ENCODE measurements at places on chromosomes 3 and 15.

DNA sequence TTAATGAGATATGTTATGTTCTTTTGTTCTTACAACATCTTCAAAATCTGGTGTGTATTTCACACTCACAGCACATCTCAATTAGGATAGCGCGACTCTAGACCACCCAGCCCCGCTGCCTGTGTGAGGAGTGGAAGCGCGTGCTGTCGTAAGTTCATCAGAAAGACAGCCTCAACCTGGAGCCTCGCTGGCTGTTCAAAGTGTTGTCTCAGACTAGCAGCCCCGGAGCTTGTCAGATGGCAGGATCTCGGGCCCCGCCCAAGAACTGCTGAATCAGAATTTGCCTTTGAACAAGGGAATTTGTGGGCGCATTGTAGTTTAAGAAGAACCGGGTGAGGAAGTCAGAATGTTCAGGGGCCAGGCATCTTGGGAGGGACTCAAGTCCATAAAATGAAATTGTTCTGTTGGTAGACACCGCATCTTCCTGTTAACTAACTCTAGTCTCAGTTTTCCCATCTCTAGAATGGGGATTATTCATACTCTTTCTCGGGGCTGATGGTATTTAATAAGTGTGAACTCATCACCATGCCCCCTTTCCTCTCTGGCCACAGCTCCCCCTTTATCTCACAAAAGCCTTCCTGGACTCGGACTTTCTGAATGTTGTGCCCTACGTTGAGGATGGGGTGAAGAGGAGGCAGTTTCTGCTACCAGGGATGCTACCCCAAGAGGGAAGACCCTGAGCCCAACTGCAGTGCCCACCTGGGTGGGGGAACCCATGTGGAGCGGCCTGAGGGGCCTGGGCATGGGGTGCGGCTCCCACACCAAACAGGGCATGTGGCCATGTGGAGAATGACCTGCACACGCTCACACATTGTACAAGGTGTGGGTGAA, 40.4 kb downstream of the BHLHE40 start:
- no peak for DNase-seq

GRCh38 chr15:35654332-35654731, 108.4 kb upstream of the DPH6 start:
- DNase-seq, result no peak

DNA sequence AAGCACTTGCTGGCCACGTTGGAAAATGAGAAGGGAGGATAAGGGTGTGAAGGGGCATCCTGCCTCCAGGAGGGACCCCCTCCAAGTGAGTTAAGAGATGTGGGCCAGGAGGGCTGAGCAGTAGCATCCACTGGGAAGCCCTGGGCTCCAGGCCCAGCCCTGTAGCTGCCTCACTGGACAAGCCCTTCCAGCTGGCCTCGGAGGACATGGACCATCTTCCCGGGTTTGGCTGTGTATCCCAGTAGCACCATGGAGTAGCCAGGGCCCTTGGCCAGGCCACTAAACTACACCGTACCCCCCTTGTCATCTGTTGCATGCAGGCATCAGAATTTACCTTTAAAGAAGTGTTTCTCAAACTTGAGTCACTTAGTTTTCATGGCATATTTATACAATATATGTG, 29.4 kb upstream of the ALDH1L1 start:
- DNase-seq, result no peak

GRCh38 chr3:61184956-61185355, 66.3 kb downstream of the FHIT start:
- DNase-seq, result no peak

DNA sequence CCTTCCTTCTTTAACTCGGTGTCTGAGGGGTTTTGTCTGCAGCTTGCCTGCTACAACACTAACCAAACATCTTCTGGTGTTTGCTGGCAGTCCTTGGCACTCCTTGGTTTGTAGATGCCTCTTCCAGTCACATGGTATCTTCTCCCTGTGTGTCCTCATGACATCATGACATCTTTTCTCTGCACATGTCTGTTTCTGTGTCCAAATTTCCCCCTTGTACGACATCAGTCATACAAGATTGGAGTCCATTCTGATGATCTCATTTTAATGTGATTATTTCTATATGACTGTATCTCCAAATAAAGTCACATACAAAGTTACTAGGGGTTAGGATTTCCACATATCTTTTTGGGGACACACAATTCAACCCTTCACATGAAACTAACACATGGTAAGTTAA, 152.3 kb upstream of the LRRN1 start:
- no peak for DNase-seq

GRCh38 chr15:66570327-66570726, 4.5 kb upstream of the LCTL start:
- DNase-seq, result no peak

- no peak for DNase-seq
These were observed 747 bp downstream of the PLD1 start for GRCh38 chr3:171809611-171809860.

GRCh38 chr3:43523454-43524053, 98.3 kb downstream of the ANO10 start:
- DNase-seq, result no peak

- DNase-seq, result no peak
These were observed 16.2 kb downstream of the IGDCC4 start for GRCh38 chr15:65406424-65407000.

DNA sequence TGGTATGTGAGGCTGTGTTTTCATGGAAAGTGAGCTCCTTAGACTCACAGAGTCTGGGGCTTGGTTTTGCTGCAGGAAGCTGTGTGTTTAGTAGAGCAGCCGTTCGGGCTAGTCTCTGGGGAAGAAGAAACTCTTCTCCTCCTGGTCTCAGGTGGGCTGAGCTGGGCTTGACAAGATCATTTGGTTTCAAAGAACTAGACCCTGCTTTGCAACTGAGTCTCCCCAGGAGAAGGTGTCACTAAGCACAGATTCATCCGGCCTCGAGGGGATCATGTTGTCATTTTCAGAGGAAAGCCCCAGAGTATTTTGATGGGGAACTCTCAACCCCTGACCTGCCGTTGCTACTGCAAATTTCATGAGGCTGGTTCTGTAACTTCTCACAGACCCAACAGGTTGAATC, 188.5 kb downstream of the FAM43A start:
- no peak for DNase-seq

DNA sequence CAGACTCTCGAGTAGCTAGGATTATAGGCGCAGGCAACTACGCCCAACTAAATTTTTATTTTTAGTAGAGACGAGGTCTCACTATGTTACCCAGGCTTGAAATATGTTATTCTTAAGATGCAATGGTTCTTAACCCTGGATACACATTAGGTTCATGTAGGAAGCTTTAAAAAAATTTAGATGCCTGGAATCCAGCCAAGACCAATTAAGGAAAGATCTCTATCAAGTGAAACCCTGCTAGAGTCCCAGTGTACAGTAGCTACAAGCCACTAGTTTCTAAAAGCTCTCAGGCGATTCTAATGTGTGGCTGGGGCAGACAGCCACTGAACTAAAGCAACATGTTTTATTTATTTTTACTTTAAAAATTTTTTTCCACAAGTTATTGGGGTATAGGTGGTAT, 33.2 kb downstream of the TRIM69 start:
- no peak for DNase-seq

- DNase-seq, result no peak
These were observed 82.8 kb downstream of the SEC22A start for GRCh38 chr3:123284399-123285010.

- no peak for DNase-seq
These were observed 465.4 kb downstream of the GBE1 start for GRCh38 chr3:81295906-81296577.

- no peak for DNase-seq
These were observed 23.1 kb downstream of the BHLHE40 start for GRCh38 chr3:5002174-5002870.

- DNase-seq, result no peak
These were observed 17.6 kb downstream of the PAQR5 start for GRCh38 chr15:69316291-69316690.

- DNase-seq, result no peak
These were observed 20.8 kb downstream of the CAND2 start for GRCh38 chr3:12817343-12817710.

DNA sequence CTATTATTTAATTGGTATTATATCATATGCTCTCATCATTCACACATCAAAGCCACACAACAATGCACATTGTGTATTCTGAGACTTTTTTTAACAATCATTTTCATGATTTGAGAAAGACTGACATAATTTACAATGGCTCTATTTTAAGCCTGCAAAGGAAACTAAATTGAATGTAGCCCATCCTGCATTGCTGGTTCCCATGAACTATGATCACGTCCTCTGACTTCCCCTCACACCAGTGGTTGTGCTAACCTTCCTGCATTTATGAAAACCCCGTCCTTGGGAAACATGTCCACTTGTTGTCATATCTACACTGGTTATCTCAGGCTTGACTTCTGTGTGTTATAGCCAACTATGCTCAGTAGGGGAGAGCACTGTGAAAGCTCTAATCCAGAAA, 546.2 kb downstream of the MECOM start:
- DNase-seq, result no peak

DNA sequence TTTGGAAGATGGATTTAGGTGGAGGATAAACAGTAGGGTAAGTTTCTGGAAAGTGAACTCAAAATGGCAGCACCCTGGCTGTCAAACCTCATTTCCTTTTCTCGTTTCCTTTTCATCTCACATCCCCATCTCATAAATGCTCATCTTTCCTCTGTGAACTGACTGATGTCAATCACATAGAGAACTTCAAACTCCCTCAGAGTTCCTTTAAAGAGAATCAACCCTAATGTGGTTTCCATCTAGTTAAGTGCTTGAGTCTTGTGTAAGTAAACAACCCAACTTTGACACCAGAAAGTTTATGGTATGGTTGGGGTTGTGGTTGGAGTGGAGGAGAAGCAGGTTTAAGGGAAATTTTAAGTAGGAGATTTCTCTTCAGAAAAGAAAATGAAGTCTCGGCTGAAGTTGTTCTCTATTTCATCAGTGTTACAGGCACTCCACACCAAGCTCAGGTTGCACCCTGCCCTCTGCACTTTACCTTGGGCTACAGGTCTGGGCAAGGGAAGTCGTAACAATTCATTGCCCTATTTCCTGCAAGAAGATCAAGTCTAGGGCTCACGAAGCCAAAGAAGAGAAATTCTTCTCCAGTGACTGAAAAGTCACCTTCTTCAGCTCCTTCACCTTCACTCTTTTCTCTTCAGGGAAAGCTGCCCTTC, 34.4 kb upstream of the TNIK start:
- DNase-seq, result no peak

DNA sequence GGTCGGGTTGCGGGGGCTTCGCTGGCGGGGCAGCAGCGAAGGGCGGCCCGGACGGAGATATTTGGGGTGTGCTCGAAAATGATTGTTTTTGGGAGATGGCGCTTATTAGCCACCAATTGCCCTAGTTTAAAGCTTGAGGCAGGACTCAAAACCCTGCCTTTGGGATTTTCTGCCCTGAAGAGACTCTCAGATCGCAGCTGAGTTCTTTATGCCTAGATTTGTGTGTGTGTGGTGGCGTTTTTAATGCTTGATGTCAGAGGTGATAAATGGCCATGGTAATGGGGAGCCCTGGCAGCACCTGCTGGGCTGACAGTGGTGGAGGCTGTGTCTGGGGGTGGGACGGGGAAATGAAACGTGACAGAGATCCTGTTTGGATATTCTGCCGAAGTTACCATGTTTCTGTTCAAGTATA, 604 bp downstream of the KCTD6 start:
- DNase-seq, result peak; percentile 36

- no peak for DNase-seq
These were observed 64.9 kb downstream of the DIPK2A start for GRCh38 chr3:144036498-144036897.

DNA sequence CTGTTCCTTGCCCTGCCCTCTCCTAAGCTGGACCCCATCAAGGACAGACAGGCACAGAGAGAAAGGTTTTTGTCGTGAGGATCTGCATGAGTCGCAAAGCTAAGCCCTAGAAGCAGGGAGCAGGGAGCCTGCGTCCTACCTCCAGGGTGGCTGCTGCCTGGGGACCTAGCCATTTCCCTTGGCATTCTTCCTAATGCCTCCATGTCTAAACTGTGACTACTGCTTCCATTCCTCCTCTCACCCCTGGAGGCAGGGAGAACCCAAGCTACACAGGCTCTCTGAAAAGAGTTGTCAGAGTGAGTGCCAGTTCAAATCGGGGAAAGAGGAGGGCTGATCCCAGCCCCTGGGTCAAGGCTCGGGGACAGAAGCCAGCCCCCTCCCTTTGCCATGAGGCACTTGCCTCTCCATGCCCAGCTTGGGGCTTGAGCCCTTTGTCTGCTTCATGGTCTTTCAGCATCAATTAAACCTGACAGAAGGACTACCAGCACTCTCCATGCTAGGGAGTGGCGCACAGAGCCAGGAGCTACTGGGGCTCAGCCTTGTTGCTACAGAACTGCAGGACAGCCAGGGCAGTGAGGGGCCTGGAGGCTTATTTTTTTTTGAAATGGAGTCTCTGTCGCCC, 2.4 kb downstream of the GCHFR start:
- DNase-seq, result no peak

- peak; percentile 4 for DNase-seq
These were observed 156.5 kb downstream of the PDCD6IP start for GRCh38 chr3:33954956-33955355.

DNA sequence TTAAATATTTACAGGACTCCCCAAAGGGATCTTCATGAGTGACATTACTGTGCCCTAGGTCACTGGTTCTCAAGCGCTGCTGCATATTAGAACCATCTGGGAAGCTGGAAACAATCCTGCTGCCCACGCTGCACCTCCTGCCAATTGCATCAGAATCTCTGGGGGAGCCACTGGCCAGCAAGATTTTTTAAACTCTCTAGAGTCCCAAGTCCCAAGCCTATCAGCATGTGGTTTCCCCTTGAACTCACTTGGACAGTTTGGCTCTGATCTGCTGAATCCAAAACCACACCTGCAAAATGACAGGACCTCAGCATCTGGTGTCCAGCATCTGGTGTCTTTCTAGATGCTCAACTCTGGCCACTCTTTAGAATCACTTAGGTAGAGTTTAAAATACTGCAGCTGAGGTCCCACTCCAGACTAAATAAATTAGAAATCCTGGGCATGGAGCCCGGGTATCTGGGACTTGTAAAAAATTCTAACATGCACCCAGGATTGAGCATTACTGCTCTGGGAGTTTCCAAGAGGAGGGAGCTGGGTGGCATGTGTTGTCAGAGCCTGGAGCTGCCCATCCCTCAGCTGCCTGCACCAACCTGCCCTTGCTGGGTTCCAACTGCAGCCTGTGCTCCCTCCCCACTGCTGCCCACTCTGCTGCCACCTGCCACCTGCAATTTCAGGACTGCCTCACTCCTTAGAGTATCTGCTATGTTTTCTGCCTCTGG, 311.3 kb downstream of the SLC9A9 start:
- peak; percentile 44 for DNase-seq

GRCh38 chr3:106083207-106083606, 214.4 kb upstream of the CBLB start:
- DNase-seq, result no peak

GRCh38 chr3:124276133-124276532, 284.2 kb upstream of the ROPN1 start:
- DNase-seq, result no peak

DNA sequence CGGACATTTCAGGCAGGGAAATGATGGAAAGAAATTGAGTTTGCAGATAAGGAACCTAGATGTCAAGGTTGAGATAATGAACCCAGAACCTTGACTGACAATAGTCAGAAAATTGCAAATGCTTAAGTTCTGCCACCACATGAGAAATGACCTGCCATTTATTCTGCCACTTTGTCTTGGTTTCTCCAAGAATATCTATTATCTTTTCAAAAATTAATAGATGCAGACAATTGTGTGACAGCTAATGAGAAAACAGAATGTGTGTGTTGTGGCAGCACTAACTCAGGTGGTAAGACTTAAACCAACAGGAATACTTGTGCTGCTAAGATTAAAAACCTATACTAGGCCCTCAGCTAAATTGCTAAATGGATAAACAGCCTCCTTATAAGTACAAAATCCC, 52.3 kb downstream of the CADPS start:
- no peak for DNase-seq

Measured in LHCN-M2 (cell line).